SJSA1 (cell line): ENCODE measurements at places on chromosomes 5 and 9. TPM values are rescaled to one million over a fixed set of nuclear protein-coding genes. Genes with fewer than 3 reads are reported as not detected.
A peak's percentile ranks its signal among the peaks of the same experiment; 100 is the strongest.

GRCh38 chr9:27628311-27628710, 55.0 kb upstream of the C9orf72 start:
- H3K27me3 ChIP-seq = no peaks in the 10 kb centered on the region
- no peaks in the 10 kb centered on the region for H3K36me3 ChIP-seq
- no peak overlapping the region for H3K27ac ChIP-seq
- no peak overlapping the region for H3K4me3 ChIP-seq
- DNase-seq = no peak

- no peaks in the 10 kb centered on the region for H3K27me3 ChIP-seq
- peaks cover 11% of the 10 kb centered on the region for H3K4me1 ChIP-seq
- no peak for DNase-seq
- H3K27ac ChIP-seq = no peak overlapping the region
- peaks cover 48% of the 10 kb centered on the region for H3K36me3 ChIP-seq
These were observed 3.0 kb downstream of the BBLN start for GRCh38 chr9:128163027-128163515.

DNA sequence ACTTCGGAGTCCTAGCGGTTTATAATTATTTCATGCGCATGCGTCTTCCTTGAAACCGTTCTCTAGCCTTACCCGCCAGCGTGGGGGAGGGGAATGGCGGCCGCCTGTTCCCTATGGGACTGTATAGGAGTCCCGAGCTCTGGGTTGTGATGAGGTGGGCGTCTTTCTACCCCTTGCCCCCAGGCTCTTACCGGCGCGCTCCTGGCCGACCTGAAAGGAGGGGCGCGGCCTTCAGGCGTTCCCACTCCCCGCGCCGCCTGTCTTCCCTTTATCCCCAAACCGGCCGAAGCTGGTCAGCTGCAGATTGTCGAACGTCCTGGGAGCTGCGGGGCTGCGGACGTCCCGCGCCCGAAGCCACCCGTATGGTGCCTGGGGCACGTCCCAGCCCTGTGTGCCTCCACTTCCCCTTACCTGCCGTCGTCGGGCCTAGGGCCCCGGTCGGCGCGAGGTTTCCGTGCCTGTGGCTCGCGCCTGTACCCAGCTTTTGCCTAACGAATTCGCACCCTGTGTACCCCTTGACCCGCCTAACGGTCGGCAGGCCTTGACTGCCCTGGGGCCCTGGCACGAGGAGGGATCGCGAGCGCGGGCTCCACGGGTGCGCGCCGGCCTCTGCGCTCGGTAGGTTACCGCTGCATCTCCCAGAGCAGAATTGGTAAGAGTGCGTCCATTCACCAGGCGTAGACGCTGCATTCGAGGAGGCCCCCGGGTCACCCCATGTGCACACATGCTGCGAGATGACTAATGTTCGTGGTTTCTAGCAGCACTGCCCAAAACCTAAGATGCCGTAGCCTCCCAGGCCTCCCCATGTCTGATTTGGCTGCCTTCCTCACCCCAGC, 653 bp upstream of the HNRNPH1 start:
- H3K27me3 ChIP-seq = no peaks in the 10 kb centered on the region
- H3K4me1 ChIP-seq = peaks cover 52% of the 10 kb centered on the region
- DNase-seq = peak; percentile 79
- H3K4me3 ChIP-seq = peak overlapping the region; percentile 84
- H3K27ac ChIP-seq = peak overlapping the region; percentile 89

- DNase-seq = no peak
- no peak overlapping the region for H3K27ac ChIP-seq
- no peak overlapping the region for H3K4me3 ChIP-seq
- H3K4me1 ChIP-seq = peaks cover 29% of the 10 kb centered on the region
These were observed 23.7 kb downstream of the SLC6A7 start for GRCh38 chr5:150213530-150213929.

The SLC45A2 gene
- not detected in 2 replicates for total RNA-seq

The RNF208 gene
- not detected in 2 replicates for total RNA-seq

GRCh38 chr5:72226950-72227349, 93.1 kb downstream of the MRPS27 start:
- H3K27me3 ChIP-seq = no peaks in the 10 kb centered on the region
- peaks cover 76% of the 10 kb centered on the region for H3K36me3 ChIP-seq
- H3K4me3 ChIP-seq = no peak overlapping the region
- H3K27ac ChIP-seq = no peak overlapping the region

GRCh38 chr5:178569485-178569884, 20.7 kb downstream of the COL23A1 start:
- no peak for DNase-seq
- no peaks in the 10 kb centered on the region for H3K36me3 ChIP-seq
- no peak overlapping the region for H3K4me3 ChIP-seq
- H3K27ac ChIP-seq = no peak overlapping the region

The SLC23A1 gene
- total RNA-seq = not detected in 2 replicates

DNA sequence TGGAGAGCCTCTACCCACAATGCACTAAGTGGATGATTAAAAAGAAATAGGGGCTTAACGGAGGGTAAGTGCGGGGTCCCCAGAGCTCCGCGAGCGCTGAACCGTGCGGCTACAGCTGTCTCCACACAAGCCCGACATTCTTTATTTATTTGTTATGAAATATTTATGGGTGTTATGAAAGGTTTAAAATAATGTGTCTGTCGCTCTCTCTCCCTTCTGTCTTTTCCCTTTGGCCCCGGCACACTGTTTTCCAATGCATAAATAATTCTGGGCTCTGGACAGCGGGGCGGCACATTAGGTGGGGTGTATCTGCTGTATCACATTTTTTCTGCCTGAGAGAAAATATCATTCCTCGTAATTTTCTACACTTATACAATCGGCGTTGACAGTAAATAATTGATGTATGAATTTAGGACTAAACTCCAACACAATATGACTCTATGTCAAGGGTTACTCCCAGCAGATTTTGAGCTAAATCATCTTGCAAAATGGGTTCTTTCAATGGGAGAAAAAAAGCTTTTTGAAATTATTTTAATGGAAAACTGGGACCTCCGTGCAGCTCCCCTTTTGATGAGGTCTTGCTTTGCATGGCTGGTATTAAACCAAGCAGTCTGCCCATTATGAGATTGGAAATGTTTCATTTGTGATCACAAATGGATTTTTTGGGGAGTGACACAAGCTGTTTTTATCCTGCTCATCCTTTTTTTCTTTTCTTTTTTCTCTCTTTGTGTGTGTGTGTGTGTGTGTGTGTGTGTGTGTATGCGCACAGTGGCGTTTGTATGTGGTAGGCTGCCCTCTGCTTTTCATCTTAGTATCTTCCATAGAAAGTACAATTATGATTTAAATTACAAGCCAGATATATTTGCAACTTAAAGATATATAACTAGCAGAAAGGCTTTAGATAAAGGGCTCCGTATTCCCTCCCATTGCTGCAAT, 370.6 kb upstream of the IRX4 start:
- DNase-seq = no peak
- no peak overlapping the region for H3K4me3 ChIP-seq
- H3K27ac ChIP-seq = no peak overlapping the region
- H3K4me1 ChIP-seq = no peaks in the 10 kb centered on the region

The NRARP gene
- total RNA-seq = 0.97 and 1.2 TPM in 2 replicates

DNA sequence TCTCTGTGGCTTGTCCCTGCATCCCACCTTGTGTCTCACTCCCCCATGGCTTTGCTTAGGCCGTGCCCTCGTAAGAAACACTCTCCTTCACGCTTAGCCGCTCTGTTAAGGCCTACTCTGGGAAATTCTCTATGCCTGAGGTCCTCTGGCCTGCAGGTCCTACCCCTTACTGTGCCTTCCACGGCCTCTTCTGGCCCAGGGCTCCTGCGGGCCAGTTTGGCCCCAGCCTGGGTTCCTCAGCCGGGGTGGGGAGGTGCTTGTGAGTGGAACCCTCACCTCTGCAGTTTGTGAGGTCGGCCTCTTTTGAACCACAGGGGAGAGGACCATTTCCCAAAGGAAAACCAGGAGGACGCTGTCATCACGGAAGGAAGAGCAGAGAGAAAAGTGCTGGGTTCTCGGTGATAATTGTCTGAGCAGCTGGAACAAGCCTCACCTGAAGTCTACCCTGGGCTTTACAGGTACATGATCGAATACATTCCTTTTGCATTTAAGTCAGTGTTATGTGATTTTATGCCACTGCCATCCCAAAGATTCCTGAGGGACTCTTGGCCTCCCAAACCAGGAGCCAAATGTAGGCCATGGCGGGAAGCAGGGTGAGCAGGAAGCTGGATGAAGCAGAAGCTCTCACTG, 28.8 kb upstream of the GFPT2 start:
- H3K27ac ChIP-seq = no peak overlapping the region
- no peaks in the 10 kb centered on the region for H3K36me3 ChIP-seq

- no peaks in the 10 kb centered on the region for H3K36me3 ChIP-seq
- no peak overlapping the region for H3K27ac ChIP-seq
- no peaks in the 10 kb centered on the region for H3K27me3 ChIP-seq
- H3K4me1 ChIP-seq = peaks cover 6% of the 10 kb centered on the region; the same call in 1 of the 2 replicates
- H3K4me3 ChIP-seq = no peak overlapping the region
These were observed 17.1 kb downstream of the RFX3 start for GRCh38 chr9:3508521-3509291.

DNA sequence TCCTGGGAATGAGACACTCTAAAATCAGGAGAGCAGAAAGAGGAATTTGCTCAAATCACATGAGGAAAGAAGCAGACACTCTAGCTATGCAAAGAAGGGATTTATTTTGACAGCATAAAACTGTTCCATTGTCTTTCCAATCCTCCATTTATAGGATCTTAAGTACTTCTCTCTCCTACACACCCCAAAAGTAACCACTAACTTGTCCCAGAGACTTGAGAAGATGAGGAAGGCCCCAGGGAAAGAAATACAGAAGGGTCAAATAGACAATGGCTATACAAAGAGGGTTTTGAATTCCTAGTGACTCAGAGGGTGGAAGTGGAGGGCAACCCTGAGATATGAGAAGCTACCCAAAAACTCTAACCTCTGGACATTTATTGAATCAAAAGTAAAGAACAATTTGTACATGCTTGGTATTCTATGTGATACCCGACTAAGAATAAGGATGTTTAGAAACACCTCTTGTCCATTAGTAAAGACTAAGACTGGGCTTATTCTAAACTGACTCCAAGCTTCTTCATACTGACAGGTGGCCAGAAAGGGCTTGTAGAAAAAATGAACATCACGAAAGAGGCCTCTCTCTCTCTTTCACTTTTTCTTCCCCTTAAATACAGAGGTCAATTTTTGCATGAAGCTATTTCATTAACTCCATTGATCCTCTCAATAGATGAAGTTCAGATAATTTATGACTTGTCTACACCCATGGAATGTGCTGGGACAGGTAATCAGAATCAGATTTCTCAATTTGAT, 20.6 kb downstream of the DMAC1 start:
- H3K4me3 ChIP-seq = no peak overlapping the region
- no peaks in the 10 kb centered on the region for H3K4me1 ChIP-seq
- no peaks in the 10 kb centered on the region for H3K27me3 ChIP-seq
- H3K27ac ChIP-seq = no peak overlapping the region

GRCh38 chr9:752681-753200, 88.8 kb upstream of the DMRT1 start:
- H3K27me3 ChIP-seq = no peaks in the 10 kb centered on the region
- peaks cover 32% of the 10 kb centered on the region for H3K4me1 ChIP-seq
- H3K36me3 ChIP-seq = no peaks in the 10 kb centered on the region
- peak overlapping the region; percentile 89 for H3K27ac ChIP-seq
- H3K4me3 ChIP-seq = no peak overlapping the region
- DNase-seq = no peak

- H3K27ac ChIP-seq = peak overlapping the region; percentile 91
- H3K36me3 ChIP-seq = peaks cover 7% of the 10 kb centered on the region
- no peaks in the 10 kb centered on the region for H3K27me3 ChIP-seq
- DNase-seq = no peak
- peaks cover 48% of the 10 kb centered on the region for H3K4me1 ChIP-seq
- no peak overlapping the region for H3K4me3 ChIP-seq
These were observed 42.0 kb downstream of the SHB start for GRCh38 chr9:38026840-38027527.

GRCh38 chr5:41510176-41510831, at the start of gene PLCXD3:
Gene PLCXD3, minus strand, starts transcription at chr5:41510601. Its CDS starts 75 bp downstream, at chr5:41510526.
- H3K27ac ChIP-seq = no peak within 1 kb of the TSS
- DNase-seq = no peak
- no peaks in the 10 kb centered on the region for H3K4me1 ChIP-seq
- peaks cover 20% of the 10 kb centered on the region; the same call in 1 of the 2 replicates for H3K27me3 ChIP-seq
- H3K4me3 ChIP-seq = no peak within 1 kb of the TSS

DNA sequence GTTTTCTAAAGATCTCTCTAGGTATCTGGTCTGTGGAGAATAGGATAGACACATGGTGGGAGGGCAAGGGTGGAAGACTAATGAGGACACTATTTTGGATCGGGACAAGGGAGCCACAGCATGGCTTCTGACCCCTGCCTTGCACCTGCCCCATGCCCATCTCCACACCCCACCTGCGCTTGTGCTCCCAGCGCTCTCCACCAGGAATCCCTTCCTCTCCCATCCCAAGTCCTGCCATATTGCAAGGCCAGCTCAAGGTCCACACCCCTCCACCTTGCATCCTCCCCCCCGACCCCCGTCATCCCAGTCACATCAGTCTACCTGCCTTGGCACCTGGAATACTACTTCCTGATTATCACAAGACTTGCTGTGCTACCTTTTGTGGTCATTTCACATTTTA, 44.2 kb upstream of the RETREG1 start:
- DNase-seq = no peak
- no peak overlapping the region for H3K27ac ChIP-seq
- H3K27me3 ChIP-seq = 0 out of 2 replicates have a peak, but pooled peaks cover 3% of the 10 kb centered on the region
- no peaks in the 10 kb centered on the region for H3K4me1 ChIP-seq
- no peak overlapping the region for H3K4me3 ChIP-seq

DNA sequence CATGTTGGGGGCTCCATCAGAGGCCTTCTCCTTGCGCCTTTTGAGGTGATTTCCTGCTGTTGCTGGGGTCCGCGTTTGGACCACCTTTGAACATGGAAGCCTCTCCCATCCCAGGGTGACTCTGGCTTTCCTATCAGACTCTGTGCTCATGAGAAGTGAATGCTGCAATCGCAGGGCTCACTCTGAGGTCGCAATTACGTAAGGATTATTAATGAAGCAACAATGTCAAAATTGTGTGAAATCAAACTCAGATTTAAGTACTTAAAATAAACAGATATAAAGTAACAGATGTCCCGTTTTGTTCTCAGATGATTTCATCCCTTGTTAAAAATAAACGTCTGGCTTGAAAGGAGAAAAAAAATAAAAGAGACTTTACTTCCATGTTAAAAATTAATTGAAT, 634.2 kb downstream of the BNC2 start:
- peak; percentile 19 for DNase-seq
- no peaks in the 10 kb centered on the region for H3K36me3 ChIP-seq
- H3K4me3 ChIP-seq = no peak overlapping the region
- H3K27ac ChIP-seq = no peak overlapping the region; the same call in 1 of the 2 replicates

GRCh38 chr9:132003319-132003704, 76.4 kb downstream of the MED27 start:
- H3K4me1 ChIP-seq = peaks cover 22% of the 10 kb centered on the region
- no peaks in the 10 kb centered on the region for H3K27me3 ChIP-seq

The KLHL9 gene
- 14.2 and 16.5 TPM in 2 replicates for total RNA-seq
